Neural crest cell (in vitro differentiated cells): ENCODE measurements at places on chromosomes 11 and 22.
A peak's percentile ranks its signal among the peaks of the same experiment; 100 is the strongest.

GRCh38 chr11:13287036-13287435 lies 9.4 kb downstream of the BMAL1 start:
- no peak for DNase-seq

DNA sequence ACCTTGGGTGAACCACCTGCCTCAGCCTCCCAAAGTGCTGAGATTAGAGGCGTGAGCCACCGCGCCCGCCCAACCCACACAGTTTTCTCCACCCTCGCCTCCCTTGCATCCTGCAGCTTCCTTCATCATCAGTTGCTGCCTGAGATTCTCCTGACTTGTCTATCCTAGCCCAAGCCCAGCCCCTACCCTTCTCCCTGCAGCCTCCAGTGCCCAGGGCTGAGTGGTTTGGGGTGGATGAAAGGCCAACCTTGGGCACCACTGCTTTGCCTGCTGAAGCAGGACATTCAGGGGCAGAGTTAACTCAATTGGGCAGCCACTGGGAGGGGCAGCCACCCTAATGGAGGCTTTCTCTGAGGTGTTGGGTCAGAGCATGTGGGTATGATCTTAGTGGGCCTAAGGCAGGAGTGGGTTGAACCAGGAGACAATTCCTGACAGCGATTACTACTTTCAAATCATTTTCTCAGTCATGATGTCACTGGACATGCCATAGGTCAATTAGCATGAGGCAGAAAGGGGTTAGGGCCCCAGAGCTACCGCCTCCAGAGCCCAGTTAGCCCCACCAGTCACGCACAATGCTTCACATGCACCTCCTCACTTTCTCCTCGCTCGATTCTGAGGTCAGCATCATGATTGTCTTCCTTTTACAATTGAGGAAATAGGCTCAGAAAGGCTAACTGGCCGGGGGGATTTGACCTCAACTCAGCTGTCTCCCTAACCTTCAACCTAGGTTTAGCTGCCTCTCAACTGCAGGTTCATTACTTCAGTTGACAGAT lies 1.0 kb upstream of the FKBP2 start:
- DNase-seq, result no peak

DNA sequence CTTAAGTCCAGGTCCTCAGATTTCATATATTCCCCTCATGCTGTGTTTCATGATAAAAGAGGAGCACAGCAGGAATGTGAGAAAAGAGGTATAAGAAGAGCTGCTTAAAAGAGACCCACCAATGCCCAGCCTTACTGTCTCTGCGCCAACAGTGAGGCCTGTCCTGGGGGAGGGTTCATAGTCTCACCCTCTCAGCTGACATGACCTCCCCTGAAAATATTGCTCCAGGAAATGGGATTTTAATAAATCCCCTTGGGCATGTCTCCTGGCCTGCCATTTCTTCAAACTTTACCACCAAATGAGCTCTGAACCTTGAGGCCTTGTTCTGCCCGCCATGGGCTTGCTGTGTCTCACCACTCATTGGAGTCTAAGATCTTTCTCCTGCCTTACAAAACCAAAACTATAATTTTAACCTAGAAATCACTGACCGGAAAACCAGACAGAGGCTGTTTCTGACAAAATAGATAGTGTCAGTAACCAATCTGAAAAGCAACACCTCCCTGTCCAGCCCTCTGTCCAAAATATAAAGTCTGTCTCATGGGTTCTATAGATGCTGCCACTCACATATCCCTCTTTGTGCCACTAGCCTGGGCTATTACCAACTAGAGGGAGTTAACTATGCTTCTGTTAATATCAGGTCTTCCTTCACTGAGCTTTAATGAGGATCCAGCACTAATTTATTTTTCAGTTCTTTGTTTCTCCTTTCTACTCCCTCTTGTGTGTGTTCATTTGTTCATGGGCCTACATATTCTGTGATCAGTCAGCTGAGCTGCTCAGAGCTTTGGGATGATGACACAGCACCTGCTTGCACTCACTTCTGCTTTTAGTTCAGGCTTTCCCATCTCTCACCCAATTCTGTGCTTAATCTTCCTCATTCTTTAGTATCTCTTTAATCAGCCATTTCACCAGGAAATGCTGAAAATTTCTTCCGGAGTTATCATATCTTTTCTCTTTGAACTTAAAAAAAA lies at the start of gene OR2AG2:
Gene OR2AG2 (minus strand): TSS at position 51 of the 968 bp plus-strand sequence. CDS start 3,019 bp downstream, outside the sequence.
- no peak for DNase-seq

DNA sequence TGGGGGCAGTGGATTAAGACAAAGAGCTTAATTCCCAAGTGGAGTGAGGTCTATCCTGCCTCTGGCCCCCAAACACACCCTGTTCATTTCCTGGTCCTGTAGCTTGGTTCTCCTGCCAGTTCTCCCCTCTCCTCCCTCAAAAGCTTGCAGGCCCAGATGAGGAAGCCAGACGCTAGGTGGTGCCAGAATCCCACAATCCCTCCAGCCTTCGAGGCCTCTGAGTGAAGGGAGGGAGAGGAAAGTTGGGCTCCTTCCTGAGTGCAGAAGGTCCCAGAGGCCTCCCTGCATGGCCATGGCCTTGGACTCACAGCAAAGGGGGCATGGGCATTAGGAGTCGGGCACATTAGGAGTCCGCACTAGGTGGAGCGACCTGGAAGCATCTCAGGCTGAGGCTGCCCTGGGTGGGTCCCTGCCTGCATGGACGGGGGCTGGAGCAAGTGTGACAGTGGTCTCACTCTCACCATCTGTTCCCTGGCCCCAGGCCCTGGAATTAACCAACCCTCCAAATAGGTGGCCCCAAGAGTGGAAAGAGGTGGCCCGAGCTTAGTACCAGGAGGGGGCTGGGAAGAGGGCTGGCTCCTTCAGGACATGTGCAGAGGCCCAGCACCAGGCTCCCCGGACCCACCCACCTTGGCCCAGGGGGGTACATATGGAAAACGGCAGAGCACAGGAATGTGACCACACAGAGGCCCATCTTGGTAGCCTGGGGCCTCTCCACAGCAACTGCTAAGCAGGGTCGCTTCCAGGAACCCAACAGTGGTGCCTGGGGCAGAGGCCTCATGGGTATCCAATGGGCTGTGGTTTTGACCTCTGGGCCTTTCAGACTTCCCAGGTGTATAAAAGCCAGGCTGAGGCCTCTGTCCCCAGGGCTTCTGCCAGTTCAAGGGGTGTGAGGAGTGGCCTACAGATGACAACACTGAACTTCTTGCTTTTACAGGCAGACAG lies 5.2 kb downstream of the FXYD2 start:
- DNase-seq, result peak; percentile 84

DNA sequence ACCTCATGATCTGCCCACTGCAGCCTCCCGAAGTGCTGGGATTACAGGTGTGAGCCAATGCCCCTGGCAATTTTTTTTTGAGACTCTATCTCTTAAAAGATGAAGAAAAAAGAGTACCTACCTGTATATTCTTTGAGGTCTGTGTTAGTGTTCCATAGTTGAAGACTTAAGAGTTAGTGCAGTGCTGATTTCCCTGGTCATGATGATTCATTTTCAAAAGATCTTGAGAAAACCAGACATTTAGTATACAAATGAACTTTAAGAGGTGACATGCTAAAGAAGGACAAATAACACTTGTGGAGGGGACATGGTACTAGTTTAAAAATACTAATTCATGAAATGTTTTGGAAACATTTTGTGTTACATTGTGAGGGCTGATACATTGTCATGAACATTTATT lies 17.7 kb downstream of the CBL start:
- DNase-seq, result no peak

DNA sequence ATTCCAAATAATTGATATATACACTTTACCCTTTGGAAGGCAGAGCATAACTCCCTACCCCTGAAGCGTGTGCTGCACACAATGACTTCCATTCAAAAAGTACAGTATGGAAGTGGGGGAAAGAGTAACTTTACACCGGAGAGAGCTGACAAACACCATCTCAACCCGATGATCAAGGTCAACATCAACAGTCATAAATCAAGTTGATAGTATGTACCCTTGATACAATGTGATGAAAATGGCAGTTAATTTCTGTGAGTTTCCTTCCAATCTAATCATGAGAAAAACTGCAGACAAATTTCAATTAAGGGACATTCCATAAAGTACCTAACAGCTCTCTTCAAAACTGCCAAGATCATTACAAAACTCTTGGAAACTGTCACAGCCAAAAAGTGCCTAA lies 6.0 kb upstream of the DEUP1 start:
- DNase-seq, result no peak

- no peak for DNase-seq
These were observed 7.9 kb downstream of the GNB1L start for GRCh38 chr22:19846620-19847344.

DNA sequence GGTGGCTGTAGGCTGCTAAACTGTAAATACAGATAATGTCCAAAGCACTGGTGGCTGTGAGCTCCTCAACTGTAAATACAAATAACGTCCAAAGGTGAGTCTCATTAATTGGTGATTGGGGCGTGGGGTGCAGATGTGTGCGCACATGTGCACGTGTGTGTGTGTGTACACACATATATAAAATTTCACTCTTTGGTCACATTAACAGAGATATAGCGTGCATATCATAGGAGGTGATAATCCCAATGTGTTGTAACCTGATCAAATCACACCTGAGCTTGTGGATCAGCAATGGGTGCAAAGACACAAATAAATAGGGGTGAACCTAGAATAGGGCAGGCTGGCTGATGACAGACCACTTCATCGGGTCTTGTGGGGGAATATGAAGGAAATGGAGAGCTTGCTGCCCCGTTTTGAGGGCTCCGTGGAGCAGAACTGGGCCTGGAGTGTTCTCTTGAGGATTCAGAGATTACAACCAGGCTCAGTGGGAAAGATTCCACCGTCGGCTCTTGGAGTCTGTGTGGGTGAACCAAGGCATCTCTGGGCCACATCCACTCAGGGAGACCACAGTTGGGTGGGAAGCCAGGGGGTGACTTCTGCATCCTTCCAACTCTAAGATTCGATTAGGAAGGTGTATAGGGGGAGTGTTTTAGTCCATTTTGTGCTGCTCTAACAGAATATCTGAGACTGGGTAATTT lies 24.9 kb upstream of the OSBPL5 start:
- DNase-seq, result no peak

GRCh38 chr11:70225681-70226177 lies 22.6 kb downstream of the FADD start:
- no peak for DNase-seq

GRCh38 chr11:133951327-133952198 lies 5.2 kb downstream of the IGSF9B start:
- no peak for DNase-seq

DNA sequence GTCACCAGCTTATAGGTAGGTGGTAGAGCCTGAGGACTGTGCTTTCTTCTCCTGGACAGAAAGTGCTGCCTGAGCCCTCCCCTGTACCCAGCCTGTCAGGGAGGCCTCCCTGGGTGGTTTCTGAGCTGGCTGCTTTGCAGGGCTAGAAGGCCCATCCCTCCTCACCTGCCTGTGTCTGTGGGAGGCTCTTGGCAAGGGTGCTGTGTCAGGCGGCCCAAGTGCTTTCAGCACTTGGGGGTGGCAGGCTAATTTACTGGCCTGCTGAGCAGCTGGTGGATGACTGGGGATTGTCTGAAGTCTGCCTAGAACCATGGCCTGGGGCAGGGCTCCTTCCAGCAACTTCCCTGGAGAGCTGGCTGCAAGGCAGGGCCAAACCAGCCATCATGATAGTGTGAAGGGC lies 139.0 kb upstream of the NAV2 start:
- DNase-seq, result no peak

DNA sequence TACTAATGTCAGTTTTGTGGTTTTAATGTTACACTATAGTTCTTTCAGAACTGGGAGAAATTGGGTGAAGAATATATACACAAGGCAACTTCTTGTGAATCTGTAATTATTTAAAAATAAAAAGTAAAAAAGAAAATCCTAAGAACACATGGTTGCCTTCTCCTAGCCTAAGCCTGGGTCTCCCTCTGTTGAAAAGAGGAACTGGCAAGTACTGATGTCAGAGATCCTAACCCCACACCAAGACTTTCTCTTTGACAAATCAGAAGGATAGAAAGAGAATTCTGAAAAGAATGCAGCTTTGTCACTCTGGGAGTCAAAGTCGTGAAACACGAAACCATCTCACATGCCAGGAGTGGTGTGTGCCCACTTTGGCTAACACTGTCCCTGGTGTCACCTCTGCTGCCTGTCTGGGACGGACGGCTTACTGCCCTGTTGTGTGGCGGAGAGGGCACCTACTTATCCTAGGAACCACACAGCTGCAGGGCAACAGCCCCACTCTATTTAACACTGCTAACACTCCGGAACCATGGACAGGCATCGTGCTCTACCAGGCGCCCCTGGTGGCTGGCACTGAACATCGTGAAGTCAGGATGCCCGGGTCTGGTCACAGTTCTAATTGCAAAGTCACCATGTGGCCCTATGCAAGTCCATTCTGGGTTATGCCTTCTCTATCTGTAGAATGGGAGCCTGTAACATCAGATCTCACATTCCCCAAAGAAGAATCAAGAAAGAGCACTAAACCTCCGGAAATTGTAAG lies 108.7 kb upstream of the CD82 start:
- no peak for DNase-seq

DNA sequence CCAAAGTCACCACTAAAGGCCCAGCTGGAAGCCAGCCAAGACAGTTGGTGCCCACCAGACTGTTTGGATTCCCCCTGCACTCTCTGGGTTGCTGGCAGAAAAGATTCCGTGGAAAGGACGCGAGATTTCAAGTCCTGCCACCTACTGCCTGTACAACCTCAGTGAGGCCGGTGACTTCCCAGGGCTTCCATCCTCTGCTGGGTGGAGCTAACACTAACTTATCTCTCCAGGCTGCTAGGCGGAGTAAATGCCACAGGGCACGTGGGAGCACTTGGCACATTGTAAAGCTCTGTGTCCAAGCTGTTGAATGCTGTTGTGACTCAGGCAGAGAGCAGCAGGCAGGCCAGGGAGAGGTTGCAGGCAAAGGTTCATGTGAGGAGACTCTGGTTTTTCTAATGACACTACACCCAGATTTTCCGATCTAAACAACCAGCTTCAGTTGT lies 50.9 kb upstream of the CDON start:
- DNase-seq, result no peak

DNA sequence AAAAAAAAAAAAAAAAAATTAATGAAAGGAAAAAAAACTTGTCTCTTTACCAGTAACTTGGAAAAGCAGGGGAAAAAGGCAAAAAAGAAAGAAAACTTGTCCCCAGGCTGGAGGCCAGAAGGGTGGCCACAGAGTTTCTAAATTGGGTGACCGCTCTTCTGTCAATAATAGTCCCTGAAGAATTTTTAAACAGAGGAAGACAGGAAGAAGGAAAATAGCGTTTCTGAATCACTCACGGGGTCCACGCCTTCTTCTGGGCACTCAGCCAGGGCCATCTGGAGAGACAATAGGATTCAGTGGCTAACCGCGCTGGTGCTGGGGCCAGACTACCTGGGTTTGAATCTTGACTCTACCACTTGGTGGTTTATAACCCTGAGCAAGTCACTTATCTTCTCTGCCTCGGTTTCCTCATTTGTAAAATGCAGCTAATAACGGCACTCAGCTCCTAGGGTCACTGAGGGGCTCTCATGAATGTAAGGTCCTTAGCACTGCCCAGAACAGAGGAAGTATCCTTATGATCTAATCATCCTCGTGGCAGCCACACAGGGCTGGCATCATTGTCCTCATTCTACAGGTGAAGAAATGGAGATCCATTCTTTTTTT lies 7.0 kb downstream of the C11orf86 start:
- DNase-seq, result no peak

GRCh38 chr11:33934450-33934849 lies 42.6 kb upstream of the LMO2 start:
- DNase-seq, result no peak

GRCh38 chr11:9285850-9286587 lies 20.9 kb upstream of the DENND5A start:
- DNase-seq, result no peak

- DNase-seq, result no peak
These were observed 16.6 kb downstream of the ASCC2 start for GRCh38 chr22:29821291-29822016.

- DNase-seq, result no peak
These were observed 23.7 kb upstream of the OR5B12 start for GRCh38 chr11:58465690-58466089.

GRCh38 chr22:49884503-49885260 lies 31.0 kb downstream of the ZBED4 start:
- no peak for DNase-seq
